ENCODE measurements at places on chromosomes 6 and 20.
A peak's percentile ranks its signal among the peaks of the same experiment; 100 is the strongest.

GRCh38 chr6:106048336-106048735 is 37.8 kb upstream of the PRDM1 start:
- no peak for DNase-seq

- peak; percentile 32 for DNase-seq
Observed at GRCh38 chr20:51712501-51713212, 55.5 kb downstream of the ATP9A start.

DNA sequence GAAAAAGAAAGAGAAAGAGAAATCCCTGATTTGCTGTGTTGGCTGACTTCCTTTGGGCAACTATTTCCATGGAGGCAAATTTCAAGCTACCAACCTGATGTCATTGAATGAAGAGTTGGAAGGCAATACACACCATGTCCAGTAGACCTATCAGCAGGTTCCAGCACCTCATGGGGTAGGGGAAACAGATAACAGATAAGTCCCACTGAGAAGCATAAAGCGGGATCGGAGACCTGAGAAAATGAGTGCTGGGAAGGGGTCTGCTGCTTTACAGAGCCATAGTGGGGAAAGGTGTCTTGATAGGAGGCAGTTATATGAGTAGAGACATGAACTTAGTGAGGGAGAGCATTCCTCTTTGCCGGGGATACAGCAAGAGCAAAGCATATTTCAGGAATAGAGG is 244.9 kb downstream of the PLCB1 start:
- no peak for DNase-seq

DNA sequence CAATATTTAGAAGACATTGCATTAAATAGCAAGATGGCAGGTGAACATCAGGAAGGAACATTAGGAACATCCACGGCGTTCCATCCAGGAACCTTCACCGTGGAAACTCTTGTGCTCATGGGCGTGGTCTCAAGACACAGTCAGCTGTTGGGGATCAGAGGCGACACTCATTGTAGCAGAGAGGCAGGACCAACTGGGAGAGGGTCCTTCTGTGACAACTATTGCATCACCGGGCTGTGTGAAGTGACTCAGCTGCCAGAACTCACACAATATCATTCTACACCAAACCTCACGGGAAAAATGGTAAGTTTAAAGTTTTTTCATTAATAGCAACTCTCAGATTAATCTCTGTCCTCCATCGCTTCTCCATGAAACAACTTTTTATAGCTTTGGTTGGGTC is 334.8 kb upstream of the SULF2 start:
- no peak for DNase-seq

DNA sequence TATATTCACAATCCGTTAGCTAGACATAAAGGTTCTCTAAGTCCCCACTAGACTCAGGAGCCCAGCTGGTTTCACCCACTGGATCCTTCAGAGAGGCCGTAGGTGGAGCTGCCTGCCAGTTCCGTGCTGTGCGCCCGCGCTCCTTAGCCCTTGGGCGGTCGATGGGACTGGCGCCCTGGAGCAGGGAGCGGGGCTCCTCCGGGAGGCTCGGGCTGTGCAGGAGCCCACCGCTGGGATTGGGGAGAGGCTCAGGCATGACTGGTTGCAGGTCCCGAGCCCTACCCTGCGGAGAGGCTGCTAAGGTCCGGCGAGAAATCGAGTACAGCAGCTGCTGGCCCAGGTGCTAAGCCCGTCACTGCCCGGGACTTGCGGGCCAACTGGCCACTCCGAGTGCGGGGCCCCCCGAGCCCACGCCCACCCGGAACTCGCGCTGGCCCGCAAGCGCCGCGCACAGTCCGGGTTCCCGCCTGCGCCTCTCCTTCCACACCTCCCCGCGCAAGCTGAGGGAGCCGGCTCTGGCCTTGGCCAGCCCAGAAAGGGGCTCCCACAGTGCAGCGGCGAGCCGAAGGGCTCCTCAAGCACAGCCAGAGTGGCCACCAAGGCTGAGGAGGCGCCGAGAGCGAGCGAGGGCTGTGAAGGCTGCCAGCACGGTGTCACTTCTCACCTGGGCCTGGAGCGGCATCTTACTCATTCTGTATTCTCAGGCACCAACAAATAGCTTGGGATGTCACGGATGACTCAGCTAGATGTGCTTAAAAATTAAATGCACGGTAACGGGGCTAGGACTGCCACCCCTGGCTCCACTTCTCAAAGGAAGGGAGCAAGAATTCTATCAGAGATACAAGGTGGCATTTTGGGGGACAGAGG is 44.1 kb downstream of the IRF4 start:
- no peak for DNase-seq

DNA sequence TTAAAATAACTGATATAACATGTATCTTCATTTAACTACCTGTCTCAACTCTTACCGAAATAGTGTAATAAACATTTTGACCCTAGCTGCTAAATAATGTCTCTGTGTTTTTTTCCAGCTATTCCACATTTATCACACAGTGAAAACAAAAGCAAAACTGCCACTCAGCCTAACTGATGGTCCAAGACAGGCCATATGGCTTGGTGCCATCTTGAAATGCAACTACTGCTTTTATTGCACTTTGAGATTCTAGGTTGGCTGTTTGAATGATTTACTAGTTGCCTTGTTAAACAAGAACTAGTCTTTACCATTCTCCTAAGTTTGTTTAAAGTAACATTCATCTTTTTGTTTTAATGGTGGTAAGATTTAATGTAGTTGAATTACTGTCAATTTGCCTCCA is 739.8 kb downstream of the TFAP2A start:
- no peak for DNase-seq

DNA sequence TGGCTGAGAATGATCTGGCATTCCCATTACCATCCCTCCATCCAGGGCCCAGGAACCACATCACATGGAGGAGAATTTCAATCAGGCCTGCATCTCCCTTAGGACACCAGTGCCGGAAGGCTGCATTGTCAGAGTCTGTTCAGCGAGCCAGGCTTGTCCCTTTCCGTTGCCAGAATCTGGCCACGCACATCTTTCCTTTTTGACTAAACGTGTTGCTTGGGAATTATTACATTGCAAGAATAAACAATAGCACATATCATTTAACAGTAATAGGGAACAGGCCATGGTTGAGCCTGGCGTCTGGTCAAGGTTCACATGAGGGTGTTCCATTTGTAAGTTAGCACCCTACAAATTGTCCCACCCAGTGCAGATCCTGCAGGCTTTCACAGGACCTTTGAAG is 42.8 kb downstream of the SOBP start:
- no peak for DNase-seq

DNA sequence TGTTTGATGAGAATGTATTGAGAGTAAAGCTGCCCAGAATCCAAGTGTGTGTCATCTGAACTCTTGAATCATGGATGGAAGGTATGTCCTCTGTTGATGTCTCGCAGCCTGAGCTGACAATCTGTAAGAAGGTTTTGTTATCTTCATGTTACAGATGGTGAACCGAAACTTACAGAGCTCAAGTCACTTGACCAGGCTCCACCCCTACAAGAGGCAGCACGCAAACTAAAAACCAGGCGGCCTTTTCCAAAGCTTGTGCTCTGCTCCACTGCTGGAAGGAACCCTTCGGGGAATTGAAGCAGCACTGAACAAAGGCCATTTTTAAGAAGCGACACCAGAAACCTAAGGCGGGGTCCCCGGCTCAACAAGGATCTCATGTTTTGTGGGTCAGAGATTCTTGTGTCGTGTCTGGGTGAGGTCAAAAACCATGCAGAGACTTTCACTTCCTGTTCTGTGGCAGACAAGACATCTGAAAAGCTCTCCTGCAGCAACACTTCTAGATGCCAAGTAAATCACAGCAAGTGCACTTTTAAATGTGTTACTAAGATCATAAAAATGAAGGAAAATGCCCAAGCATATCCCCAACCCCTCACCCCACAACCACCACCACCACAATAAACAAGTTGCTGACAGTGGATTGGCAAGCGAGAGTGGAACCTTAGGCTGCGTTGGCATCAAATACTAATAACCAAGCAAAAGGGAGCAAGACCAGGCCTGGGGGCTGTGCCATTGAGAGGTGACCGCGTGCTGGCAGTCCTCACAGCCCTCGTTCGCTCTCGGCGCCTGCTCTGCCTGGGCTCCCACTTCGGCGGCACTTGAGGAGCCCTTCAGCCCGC is 27.3 kb downstream of the NQO2 start:
- no peak for DNase-seq

- DNase-seq = no peak
Observed at GRCh38 chr20:17799575-17800227, 99.9 kb downstream of the BANF2 start.

DNA sequence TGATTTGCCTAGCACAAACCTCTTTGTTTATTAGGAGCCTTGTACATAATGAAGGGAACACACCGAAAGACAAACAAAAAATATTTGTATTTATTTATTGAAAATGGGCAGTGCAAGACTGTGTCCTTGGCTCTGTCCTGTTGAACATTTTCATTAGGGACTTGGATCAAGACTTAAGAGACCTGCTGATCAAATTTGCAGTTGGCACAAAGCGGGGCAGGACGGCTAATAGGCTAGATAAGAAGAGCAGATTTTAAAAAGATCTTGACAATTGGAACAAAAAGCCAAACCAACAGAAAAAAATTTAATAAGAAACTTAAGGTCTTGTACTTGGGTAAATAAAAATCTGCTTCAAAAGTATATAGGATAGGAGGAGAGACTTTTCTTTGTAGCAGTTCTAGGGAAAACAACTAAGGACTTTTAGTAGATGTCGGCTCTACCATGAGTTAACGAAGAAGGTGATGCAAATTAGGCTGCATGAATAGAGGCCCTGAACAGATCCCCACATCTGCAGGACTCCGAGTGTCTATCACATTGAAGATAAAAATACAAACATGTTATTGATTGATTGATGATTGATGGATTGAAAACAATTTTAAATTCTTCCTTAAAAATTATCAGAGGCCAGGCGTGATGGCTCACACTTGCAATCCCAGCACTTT is 124.1 kb upstream of the SPACA1 start:
- DNase-seq = no peak

- DNase-seq = no peak
Observed at GRCh38 chr6:160940197-160940596, 51.4 kb upstream of the MAP3K4 start.

DNA sequence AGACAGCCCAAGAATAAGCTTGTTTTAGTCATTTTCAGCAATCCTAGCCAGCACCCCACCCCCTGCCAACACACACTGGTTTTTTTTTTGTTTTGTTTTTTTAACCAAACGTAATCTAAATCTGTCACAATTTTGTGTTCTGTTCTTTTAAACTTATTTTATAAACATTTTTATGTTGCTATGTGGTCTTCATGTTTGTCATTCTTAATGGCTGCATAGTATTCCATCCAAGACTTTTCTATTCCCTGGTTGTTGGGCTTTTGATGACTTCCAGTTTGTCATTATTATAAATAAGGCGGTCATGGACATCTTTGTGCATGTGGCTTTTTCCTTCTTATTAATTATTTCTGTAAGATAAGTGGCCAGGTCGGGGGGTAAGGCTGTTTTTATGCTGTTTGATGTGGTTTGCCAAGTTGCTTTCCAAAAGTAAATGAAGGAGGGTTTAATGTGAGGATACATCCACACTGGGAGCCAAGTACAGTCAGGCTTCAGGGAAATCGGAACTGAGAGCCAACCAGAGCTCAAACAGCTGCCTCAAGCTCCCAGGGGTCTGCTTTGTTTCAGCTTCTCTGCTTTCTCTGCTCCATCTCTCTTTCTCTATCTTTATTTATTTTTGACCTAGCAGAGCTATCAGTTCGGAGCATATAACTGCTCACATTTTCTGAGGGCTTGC is 125.8 kb downstream of the VEGFA start:
- no peak for DNase-seq

DNA sequence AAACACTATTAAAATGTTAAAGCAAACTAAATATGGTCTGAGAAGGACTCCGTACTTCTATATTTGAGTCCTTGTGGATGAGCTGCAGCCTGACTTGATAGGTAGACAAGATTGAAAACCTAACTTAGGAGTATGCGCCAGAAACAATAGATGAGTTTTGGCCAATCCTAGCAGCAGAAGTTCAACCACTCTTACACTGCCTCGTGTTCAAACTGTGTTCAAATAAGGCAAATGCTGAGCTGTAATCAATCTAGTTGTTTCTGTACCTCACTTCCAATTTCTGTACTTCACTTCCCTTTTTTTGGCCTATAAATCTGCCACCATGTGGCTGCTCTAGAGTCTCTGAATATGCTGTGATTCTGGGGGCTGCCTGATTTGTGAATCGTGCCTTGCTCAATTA is 13.2 kb upstream of the SERINC1 start:
- no peak for DNase-seq

DNA sequence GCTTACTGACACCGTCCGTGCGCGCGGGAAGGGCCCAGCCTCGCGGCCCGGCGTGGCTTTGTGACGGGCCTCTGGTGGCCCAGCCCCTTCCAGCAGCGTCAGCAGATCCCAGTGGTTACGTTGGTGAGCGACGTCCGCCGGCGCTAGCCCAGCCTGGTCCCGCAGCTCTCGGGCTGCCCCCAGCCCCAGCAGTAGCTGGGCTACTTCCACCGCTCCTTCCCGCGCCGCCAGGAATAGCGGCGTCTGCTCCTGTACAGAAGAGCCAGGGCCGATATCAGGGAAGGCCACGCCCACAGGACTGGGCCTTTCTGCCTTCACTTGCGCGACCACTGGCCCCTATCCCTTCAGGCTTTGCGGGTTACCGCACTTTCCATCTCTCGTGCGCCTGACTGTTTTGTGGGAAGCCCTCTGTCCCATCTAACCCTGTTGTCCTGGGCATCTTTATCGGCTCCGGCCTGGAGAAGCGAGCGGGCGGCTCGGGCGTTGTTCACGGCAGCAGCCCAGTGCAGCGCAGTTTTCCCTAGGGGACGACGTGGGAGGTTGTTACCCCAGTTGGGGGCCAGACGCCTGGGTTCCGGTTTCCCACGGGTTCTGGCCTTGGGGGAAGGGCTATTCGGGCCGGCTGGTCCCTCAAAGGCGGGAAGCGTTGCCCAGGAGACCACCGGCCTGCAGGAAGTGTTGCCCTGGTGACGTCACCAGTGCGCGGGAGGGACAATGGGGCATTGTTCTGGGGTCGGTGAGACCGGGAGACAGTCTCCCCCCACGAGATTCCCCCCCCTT is 3.6 kb upstream of the GPSM3 start:
- DNase-seq = peak; percentile 92

GRCh38 chr20:60001108-60001507 is 42.9 kb downstream of the CDH26 start:
- DNase-seq = no peak

GRCh38 chr6:31468311-31468710 is 29.6 kb upstream of the MICB start:
- no peak for DNase-seq

GRCh38 chr6:152952866-152953509 is 29.9 kb downstream of the FBXO5 start:
- DNase-seq = no peak

DNA sequence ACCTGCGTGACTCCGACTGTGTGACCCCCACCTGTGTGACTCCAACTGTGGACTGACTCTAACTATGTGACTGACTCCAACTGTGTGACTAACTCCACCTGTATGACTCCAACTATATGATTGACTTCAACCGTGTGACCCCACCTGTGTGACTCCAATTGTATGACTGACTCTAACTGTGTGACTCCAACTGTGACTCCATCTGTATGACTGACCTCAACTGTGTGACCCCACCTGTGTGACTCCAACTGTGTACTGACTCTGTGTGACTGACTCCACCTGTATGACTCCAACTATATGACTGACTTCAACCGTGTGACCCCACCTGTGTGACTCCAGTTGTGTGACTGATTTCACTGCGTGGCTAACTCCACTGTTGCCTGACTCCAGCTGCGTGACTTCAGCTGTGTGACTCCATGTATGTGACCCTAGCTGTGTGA is 38.6 kb downstream of the SYNJ2 start:
- no peak for DNase-seq

Data from anterior cingulate cortex (tissue), 58 donors.